ENCODE measurements at places on chromosomes 1 and 21.

- no peak for DNase-seq
Measured at GRCh38 chr1:150972417-150972940, 2.2 kb downstream of the CERS2 start.

DNA sequence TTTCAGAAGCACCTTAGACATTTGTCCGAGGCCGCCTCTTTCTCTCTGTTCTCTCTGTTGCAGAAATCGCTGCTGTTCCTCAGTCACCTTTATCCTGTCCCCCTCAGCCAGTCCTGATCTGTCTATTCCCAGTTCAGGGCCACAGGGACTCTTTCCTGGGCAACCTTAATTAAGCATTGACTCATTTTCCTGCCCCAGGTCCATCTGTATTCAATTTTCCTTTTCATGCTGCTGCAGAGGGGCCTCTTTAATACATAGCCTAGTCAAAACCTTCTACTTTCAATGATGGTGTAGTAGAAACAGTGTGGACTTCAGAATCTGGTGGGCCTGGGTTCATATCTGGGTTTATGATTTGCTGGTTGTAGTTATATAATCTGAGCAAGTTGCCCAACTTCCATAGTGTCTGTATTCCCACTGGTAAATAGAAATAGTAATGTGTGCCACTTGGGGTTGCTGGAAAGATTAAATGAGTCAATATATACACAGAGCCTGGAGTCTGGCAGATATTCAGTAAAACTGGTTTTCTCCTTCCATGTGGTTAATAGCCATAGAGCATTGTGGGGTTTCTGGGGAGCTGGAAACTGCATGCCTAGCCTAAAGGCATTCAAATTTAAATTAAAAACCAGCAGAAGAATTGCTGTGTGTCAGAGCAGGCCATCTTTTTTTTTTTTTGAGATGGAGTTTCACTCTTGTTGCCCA is 4.5 kb downstream of the TRAF5 start:
- DNase-seq = no peak

GRCh38 chr1:45669859-45670655 is 16.3 kb downstream of the GPBP1L1 start:
- DNase-seq = no peak

DNA sequence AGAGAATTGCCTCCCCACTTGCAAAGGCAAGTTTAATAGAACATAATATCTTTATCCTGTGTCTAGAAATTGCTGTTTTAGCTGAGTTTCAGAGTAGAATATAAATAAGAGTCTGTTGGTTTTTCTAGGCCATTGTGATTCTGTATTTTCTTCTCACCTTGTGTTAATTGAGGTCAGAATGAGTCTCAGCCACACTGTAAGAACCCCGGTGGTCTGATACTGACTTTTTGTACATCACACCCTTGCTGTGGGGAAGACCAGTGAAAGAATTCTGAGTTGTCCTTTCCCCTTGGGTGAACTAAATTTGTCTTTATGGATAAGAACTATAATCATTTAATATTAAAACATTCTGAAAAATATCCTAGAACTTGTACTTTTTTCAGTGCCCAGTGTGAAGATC is 6.8 kb downstream of the HIPK1 start:
- no peak for DNase-seq

GRCh38 chr1:169779970-169780369 is 14.7 kb downstream of the METTL18 start:
- no peak for DNase-seq

All from upper lobe of left lung (tissue), 6 donors.